Activated CD8-positive, alpha-beta memory T cell treated with anti-CD3 and anti-CD28 coated beads for 1 hour (primary cell): ENCODE measurements at places on chromosomes 6 and 20.

DNA sequence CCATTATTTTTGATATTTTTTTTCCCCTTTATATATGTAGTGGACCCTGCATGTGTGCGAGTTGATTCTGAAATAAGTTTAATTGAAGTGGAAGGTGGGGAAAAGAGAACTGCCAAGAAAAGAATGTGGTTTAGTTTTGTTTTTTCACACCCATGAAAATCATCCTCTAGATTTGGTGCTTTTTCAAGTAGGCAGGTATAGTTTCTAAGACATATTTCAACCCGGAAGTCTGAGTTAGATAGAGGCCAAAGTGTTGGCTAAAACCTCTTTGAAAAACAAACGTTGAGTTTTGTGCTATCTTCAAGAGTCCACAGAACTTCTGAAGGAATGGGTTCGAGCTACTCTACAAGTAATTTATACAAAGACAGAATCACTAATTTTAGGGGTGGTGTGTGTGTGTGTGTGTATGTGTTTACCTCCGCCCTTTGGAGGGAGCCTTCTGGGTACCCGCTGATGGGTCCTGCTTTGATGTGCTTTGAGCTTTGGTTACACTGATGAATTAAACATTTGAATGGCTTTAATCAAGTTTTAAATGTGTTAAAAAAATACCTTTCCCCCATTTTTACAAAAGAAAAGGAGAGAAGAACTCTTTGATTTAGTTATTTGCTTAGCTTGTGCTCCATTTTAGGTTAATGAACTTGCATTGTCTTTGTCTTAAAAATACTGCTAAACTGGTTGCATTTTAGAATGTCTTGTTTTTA is 2.5 kb downstream of the RREB1 start:
- no peak for DNase-seq

DNA sequence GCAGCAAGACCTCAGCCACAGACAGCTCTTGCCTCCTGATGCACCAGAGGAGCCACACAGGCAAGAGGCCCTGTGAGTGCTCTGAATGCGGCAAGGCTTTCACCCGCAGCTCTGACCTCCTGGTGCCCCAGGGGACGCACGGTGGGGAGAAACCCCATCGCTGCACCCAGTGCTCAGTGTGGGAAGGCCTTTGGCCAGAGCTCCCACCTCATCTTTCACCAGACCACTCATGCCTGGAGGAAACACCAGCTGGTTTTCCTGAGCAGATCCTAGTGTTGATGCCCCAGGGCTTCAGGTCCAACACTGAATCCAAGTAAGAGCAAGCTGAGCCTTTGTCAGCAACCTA is 37.0 kb upstream of the XRN2 start:
- no peak for DNase-seq

DNA sequence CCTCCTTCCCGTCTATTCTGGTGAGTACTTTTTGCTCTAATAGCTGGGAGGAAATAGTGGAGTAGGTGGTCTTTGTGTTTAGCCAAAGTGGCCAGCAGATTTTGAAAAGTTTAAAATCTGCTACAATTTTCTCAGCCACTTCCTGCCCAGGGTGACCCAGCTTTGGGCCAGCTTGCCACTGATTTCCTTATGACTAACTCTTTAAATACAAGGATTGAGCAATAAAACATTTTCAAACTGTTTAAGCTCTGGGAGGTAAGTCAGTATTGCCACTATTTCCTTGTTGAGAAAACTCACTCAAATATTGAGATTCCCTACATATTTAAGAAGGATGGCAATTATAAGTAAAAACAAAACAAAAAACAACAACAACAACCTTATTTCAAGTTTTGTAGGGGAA is 54.5 kb downstream of the TRMT11 start:
- DNase-seq, result no peak

DNA sequence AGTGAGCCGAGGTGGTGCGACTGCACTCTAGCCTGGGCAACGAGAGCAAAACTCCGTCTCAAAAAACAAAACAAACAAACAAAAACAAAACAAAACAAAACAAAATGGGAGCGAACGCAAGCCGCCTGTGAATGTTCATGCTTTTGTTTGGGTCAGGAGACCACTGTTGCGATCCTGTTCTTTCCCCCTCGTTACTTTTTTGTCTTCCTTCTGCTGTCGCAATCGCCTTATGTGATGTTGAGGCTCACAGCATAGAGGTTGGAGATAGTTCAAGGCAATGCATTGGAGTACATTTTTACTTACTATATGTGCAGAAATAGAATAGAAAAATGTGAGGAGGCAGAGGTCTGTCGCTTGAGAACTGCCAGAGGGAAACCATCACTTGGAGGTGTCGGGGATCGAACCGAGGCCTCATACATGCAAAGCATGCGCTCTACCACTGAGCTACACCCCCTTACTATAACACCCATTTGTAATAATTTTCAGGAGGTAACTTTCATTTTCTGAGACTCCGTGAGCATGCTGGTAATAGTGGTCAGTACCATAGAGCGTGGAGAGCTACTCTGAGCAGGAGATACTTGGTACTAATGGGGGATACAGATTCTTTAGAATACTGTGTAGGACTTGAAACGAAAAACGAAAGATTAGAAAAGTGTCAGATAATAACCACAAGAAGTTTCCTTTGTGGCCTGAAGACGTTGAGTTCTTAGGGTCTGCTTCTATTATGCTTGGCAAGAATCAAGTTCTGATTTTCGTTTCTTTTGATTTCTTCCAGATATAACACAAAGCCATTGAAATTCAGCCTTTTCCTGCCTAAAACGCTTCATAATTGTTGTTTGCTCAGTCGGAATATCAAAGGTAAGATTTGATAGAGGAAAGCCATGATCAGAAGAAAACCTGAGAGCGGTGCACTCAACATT is 121.1 kb downstream of the TRIM27 start:
- no peak for DNase-seq

DNA sequence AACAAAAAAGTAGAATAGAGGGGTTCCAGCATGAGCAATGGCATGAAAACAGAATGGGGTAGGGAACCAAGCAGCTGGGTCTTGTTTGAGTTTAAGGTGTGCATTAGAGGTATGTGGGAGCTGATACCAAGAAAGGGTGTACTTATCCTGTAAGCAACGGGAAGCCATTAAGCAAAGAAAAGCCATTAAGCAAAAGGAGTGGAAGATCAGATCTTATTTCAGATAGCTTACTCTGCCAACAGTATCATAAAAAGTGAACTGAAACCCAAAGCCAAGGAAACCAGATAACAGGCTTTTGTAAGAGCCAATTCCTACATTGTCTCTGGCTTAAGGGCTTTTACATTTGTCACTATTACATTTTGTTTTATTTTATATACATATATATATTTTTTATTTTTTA is 21.3 kb upstream of the BEND6 start:
- no peak for DNase-seq
